NCI-H510A (cell line): ENCODE measurements at places on chromosomes 3 and 15.

DNA sequence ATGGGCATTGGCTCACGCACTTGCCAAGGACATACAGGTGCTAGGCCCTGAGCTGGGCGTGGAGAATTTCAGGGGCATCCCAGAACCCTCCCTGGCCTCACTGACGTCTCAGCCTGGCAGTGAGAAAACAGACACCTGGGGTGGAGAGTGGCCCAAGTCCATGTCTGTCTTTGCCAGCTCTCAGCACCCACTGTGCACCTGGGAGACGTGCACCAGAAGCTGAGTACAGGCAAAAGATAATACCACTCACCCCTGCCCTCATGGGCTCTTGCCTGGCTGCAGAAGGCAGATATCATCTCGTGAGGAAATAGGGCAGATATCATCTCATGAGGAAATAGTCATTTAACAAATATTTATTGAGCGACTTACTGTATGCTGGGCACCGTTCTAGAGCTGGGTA lies 8.0 kb downstream of the LOXL1 start:
- no peak for DNase-seq

DNA sequence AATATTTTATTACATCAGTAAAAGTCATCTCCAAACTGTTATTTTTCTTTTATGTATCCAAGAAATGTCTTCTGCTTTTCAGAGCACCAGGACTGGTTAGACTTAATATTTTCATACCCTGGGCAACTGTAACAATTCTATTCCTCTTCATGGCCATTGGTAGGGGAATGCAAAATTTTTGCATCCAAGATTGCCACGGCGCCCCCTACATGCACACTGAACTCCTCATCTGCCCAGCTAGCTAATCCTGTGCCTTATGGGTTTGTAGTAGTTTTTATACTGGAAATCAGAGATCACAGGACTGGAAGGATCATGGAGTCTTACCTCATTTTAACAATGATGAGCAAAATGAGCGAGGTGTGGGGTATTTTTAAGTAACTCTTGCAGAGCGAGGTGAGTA lies 74.2 kb downstream of the CRTC3 start:
- DNase-seq = no peak

DNA sequence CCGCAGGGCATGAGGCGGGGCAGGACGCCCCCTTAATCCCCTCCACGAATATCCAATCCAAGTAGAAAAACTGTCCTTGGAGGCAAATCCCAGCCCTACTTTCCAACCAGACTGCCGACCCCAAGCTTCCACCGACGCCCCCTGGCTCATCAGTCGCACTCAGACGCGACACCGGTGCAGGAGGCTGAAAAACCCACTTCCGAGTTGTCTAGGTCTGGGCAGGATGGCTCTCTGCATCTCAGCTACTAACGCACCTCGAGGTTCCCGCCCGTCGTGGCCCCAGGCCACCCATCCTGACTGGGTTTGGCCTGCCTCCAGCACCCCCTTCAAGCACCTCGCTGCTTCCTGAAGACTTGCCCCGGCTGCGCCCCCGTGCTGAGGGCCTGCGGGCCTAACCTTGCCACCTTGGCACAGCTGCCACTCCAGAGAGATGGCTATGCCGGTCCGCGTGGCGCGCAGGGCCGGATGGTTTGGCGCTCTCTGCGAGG lies 15.5 kb downstream of the RGMA start:
- no peak for DNase-seq

DNA sequence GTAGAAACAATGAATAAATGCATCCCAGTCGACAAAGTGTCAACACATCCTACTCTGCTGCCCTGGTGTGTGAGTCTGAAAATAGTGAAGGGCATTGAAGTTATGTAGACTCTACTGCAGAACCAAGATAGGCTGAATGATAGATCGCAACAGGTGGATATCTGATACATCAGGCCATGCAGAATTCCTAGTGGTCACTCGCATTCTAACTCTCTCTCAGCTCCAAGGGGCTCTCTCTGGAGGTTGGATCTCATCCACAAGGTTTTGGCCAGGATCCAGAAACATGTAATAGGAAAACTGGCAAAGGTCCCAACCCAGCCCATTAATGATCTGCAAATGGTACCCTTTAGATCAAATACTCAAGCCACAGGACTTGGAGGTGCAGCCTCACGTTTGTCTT lies 514.1 kb downstream of the MAGI1 start:
- no peak for DNase-seq

- no peak for DNase-seq
Observed at GRCh38 chr3:172609750-172610149, 86.5 kb upstream of the TNFSF10 start.
